EL (cell line): ENCODE measurements at places on chromosomes 11 and 22.

- no peak for DNase-seq
These were observed 90.9 kb upstream of the CRTAM start for GRCh38 chr11:122747351-122747781.

DNA sequence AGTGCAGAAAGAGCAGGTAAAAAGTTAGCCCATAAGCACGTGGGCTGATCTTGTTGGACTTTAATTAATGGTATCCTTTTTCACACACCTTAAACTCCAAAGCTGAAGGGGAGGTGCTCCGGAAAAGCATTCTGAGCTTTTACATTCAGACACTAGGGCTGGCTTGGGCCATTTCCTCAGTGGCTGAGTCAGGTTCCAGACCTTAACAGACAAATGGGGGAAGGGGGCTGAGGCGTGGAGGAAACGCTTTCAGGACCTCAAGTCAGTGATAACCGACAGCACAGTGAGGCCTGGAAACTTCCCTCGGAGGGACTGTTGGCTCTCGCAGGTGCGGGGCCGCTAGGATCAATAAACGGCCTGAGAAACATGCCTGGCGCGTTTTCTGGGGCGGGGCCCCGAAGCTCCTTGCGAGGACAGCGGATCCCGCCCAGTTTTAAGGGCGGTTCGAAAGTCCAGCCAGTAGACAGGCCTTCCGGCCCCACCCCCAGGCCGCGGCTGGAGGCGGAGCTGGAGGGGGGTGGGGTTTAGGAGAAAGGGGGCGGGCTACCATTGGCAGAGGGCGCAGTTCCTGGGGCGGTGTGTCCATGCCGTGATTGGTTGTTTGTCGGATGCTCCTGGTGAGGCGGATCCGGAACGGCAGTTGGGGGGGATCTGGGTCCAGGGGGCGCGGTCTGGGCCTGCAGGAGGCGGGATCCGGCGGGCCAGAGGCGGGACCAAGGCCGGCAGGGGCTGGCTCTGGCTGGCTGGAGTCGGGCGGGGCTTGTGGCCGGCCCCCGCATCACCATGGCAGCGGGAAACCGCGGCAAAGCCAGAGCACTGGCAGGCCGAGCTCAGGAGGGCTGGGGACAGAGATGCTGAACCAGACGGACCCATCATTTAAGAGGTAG lies 8.0 kb downstream of the C11orf52 start:
- DNase-seq, result peak; percentile 96

DNA sequence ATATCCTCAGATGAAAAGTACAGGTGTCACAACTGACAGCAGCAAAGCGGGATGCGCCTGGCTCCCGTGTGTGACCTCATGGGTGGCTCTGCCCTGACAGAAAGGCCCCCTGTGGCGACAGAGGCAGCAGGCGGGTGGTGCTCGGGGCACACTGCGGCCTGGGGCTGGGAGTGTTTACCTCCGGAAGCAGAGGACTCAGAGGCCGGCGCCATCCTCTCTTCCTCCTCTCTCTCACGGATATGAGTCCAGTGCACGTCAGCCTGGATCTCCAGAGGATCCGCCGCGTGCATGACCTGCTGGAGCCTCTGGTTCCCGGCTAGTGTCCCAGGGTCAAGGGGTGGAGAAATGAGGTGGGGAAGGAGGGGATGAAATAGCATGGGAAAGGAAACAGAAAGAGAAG lies 53.2 kb upstream of the BID start:
- no peak for DNase-seq

DNA sequence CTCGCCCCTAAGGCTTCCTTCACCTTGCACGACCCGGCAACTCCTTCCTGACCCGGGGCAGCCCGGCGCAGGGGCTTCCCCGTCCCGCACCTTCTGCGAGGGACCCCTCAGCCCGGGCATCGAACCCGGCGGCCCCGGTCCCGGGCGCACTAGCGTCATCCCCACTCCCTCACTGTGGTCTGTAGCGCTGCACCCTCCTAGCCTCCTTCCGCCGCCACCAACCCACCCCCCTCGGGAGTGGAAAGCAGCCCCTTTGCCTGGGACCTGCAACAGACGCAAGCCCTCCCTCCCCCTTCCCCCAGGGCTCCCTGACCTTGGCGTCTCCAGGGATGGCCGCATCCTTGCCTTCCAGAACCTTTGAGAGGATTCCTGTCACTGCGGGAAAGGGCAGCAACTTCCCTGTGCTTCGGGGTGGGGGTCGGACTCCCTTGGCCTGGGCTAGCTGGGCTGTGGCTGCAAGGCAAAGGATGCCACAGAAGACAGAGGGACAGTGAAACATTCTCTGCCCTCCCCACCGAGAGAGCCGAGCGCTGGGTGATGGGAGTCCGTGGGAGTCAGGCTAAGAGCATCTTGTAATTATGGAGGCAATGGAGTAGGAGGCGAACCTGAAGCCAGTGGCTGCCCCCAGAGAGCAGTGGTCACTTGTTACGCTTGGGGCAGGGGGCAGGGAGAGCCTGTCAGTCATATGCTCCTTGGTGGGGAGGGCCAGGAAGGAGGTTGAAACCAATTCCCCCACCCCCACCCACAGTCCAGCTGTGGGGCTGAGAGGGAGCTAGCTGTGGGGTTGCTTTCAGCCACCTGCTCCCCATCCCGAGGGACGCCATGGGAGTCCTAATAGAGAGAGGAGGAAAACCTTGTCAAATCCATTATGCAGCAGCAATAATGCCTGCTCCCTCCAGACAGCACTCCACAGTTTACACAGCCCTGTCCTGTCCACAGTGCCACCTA lies 920 bp downstream of the TMEM132A start:
- no peak for DNase-seq

DNA sequence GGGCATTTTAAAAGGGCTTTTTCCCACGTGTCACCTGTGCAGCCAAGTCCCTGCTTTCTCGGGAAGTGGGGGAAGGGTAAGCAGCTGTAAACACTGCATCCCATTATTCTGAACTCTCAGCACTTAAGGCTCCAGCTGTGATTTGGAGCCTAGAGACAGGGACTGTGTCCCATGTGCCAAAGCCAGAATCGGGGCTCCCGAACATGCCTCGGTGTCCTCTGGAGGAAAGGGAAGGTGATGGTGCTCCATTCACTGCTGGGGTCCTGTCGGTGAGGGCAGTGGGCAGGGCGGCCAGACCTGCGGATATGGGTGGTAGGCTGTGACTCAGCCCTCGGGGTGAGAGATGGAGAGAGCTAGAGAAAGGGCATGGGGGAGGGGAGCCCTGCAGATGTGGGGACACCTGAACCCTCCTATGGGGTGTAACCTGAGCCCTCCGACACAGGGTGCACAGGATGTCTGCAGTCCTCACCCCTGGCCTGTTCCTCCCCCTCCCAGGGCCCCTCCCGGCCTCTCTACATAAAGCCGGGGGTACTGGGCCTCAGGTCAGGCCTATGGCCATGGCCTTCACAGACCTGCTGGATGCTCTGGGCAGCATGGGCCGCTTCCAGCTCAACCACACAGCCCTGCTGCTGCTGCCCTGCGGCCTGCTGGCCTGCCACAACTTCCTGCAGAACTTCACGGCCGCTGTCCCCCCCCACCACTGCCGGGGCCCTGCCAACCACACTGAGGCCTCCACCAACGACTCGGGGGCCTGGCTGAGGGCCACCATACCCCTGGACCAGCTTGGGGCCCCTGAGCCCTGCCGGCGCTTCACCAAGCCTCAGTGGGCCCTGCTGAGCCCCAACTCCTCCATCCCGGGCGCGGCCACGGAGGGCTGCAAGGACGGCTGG lies 31.8 kb downstream of the CAPN1 start:
- no peak for DNase-seq

- no peak for DNase-seq
These were observed 160.9 kb downstream of the C11orf91 start for GRCh38 chr11:33539751-33540150.

DNA sequence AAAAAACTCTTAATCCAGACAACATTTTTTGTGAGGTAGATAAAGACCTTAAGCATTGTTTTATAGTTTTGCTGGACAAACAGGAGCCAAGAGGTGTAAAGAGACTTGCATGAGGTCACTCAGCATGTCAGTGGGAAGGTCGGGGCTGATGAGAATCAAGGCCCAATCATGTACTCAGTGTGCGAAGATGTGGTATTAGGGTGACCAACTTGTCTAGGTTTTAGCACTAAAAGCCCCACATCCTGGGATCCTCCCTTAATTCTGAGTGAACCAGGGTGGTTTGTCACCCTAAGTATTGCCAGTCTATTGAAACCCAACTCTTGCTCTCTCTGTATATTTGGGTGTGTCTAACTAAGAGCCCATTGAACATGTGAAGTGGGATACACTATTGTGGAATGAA lies 19.5 kb upstream of the SORL1-AS1 start:
- no peak for DNase-seq

- peak; percentile 23 for DNase-seq
These were observed 9.9 kb downstream of the HPS5 start for GRCh38 chr11:18312012-18312411.

GRCh38 chr11:92894197-92894596 lies 75.3 kb upstream of the MTNR1B start:
- DNase-seq, result no peak

DNA sequence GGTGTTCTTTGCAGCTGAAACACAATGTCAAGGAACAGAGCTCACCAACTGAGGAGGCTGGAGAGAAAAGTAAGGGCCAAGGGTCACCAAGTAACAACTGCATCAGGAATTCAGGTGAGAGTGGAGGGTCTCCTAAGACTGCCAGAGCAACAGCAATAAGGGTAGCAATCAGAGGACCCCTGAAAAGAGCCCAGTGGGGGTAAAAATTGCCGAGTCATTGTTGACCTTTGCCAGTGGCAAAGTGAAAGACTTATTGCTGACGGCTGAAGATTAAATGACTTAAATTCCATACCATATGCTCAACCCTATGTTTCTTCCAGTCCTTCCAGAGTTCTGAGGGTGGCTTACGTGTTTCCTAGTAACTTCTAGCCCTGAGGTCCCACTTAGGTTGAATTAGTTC lies 51.9 kb upstream of the ARHGAP42 start:
- no peak for DNase-seq

DNA sequence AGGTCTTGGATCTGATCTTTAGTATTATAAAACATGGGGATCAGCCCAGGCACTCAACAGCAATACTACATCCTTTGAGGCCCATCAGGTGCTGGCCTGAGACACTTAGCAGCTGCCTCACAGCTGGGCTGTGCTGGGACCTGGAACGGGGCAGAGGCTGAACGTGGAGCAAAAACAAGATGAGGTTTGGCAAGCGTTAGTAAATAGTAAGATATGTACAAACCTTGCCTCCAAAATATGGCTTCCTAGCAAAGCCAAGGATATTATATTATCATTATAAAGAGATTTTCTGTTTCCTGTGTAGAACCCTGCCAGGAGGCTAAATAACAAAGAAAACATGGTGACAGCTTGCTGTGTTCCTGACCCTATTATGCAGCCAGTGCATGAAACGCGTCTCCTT lies 60.0 kb upstream of the SPON1 start:
- DNase-seq, result no peak

DNA sequence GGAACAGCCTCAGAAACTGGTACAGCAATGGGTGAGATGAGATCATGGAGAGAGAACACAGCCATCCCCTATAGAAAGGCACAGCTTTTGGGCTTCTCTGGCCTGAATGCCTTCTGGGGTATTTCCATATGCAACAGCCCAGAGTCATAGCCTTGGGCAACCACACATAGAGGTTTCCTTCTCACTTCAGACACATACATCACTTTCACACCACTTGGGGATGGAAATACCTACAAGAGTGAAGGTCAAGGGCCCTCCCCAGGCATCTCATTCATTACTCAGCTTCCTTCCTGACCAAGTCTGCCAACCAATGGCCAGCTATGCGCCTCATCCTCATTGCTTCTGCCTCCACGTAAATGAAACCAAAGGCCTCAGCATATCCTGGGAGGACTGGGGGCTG lies 17.7 kb upstream of the OLFML1 start:
- peak; percentile 50 for DNase-seq

DNA sequence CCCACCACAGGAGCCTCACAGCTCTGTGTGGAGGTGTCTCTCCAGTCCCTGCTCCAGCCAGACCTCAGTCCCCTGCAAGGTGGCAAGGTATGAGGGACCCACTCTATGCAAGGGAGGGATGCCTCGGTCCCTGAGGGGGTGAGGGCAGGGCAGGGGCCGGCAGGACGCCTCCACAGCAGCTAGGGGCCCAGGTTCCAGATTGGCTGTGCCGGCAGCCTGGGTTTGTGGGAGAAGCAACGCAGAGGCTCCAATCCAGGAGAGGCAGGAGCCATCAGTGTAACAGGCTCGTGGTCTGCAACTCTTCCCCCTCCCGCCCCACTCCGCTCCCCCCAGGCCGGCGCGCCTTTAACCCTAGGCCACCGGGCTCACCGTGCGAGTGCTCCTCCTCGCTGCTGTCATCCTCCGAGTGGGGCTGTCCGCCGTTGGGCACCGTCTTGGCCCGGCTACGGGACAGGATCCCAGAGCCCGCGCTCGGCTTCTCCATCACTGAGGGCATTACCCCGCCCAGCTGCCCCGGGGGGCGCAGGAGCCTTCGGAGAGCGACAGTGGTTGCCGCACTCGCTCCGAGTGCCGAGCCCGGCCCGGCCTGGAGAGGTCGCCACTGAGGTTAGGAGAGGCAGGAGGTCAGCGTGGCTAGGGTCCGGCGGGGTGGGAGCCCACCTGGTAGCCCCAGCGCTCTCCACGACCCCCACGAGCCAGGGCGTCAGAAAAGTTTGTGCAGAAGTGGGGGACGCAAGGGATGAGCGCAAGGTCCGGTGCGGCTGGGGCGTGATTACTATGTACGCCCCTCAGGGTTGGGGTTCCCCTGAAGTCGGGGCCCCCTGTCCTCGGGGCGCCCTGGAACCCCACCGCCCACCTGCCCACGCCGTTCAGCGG lies 765 bp downstream of the RCOR2 start:
- peak; percentile 52 for DNase-seq

- DNase-seq, result no peak
These were observed 12.2 kb downstream of the GLYAT start for GRCh38 chr11:58719406-58720117.

GRCh38 chr11:36638556-36638955 lies 40.5 kb upstream of the RAG2 start:
- no peak for DNase-seq

DNA sequence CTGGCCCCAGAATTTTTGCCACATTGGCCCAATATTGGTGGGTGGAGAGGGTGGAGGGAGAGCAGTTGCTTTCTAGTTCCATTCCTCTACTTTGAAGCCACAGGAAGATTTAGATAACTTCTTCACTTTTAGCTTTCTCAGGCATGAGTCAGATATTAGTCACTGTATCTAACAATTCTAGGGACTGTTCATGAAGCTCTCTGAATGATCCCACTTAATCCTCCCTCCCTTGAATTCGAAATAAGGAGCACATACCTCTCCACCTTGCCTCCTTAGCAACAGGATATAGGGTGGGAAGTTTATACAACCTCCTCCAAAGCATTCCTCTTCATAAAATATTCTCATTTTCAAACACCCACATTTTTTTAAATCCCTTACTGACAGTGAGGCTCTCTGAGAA lies 13.5 kb downstream of the FSHB start:
- peak; percentile 57 for DNase-seq

DNA sequence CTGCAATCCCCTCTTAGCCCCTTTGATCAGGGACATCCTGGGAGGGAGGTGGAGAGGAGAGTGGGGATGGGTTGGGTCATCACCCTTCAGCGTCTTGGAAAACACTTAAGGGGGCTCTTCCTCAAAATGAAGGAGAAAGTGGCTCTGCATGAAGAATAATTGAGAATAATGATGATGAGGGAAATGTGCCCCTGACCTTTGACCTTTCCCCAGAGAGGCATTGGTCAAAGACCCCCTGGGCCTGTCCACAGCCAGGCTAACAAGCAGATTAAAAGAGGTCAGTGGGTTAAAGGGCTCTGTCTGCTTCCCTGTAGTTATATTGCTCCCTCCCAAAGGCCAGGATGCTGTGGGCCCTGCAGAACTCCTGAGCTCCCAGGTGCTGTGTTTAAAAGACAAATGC lies 68.7 kb downstream of the NAV2 start:
- DNase-seq, result no peak
